ENCODE measurements at places on chromosomes 13 and 19.

DNA sequence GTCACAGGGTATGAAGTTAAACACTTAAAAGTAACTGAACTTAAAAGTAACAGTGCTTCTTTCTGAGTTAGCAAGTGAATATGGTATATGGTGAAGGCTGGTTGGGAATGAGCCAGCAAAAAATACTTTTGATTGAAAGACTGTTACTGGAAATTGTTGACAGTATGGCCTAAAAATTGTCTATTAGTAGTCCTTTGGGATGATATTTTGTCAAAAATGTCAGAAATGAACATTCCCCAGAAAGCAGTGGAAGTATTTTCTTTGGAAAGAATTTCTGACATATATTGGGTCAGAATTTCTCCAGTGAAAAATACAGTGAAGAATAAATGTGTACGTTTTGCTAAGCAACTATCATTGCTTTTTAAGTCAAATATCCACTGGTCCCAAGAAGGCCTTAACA lies 860.5 kb downstream of the PCDH9 start:
- no peak for DNase-seq

GRCh38 chr13:42394711-42395085 lies 122.7 kb downstream of the AKAP11 start:
- no peak for DNase-seq

GRCh38 chr19:18708452-18709231 lies 25.2 kb downstream of the CRTC1 start:
- DNase-seq: no peak

DNA sequence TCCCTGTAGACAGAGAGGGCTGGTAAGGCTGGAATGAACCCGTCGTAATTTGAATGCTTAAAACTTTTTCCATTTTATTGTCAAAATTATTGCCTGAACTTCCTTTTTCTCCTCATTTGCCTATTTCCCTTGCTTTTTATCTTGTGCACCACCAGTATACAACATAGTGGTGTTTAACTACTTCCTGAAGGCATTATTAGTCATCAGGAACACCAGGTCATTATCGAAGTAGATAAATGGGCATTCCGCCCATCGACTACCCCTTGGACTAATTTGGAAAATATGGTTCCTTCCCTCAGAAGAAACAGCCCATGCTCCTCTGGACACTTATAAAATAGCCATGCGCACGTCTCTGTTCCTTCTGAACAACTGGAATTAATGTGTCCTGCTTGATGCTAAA lies 232.1 kb downstream of the TM9SF2 start:
- no peak for DNase-seq

DNA sequence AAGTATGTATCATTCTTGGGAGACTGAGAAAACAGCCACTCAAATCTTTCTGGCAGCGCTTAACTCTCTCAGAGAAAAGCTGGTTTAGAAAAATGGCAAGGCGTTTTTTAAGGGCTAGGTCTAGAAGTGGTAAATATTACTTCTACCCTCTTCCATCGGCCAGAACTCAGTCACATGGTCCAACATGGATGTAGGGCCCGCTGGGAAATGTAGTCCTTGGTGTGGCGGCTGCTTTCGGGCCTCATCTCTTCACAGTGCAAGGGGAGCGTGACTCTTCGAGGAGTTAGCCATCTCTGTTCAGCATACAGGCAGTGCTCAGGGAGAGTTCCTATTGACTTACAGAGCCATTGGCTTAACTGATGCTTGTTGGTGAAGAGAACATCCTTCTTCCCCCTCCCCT lies 6.3 kb downstream of the VSTM2B start:
- no peak for DNase-seq

- no peak for DNase-seq
Observed at GRCh38 chr19:2759965-2760364, 20.1 kb upstream of the SLC39A3 start.

DNA sequence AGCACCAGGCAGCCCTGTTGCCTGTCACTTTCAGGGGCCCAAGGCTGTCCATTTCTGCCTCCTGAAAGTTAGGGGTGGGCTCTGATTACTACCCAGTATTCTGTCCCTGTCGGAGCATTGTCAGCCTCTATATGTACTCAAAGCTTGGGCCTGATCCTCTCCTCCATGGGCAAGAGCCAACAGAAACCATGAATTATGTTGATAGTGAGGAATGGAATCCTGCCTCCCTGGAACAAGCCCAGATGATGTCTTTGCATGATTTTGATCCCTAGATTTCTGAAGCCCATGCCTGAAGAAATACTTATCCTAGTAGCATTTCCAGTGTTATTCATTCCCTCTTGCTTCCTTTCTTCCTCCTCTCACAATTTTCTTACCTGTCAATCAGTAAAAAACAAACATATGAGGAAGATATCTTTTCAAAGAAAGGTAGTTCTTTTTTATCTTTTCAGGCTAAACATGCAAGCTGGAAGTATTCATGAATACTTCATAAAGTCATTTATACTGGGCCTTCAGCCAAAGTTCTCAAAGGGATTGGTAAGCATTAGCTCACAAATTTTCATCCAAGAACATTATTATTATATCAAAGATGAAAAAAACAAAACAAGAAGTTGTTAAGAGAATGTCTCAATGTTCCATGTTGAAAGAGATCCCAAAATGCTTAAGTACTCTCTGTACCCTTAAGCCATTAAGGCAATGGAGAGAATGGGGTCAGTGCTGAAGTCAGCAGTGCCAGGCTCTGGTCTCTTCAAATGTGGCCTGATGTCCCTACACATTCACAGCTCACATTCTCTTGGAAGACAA lies 171.7 kb downstream of the NHLRC3 start:
- DNase-seq: no peak

DNA sequence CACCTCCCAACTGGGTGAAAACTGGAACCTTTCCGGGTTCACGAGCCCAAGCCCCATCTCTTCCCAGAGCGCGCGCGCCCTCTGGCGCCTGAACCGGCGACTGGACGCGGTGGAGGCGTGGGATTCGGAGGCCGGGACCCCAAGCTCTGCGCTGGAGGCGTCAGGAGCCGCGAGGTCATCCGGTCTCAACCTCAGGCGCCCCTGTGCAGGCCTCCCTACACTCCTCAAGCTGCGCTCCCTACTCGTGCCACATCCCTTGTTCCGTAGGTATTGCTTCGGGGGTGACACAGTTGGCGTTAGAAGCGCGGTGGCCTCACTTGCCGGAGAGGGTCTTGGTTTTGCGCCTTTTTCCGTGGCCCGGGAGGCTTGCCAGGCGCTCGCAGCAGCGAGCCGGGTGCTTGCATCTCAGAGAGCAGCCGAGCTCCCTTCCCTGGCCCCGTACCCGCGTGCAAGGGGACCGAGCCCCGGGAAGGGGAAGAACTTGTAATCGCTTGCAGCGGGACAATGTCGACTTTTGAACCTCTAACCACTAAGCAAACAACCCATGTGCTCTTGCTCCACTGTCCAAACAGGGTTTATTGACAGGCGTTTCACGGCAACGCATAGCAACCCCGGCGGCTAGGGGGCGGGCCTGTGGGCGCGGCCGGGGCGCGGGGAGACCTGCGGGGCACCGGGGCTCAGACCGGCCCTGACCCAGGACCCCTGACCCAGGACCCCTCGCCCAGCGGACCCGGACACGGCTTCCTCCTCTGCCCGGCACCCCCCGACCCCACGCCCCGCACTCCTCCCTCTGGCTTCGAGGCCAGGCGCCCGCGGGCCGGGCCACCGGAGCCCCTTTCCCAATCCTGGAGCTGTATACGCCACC lies 8.5 kb downstream of the CDX2 start:
- peak; percentile 53 for DNase-seq

DNA sequence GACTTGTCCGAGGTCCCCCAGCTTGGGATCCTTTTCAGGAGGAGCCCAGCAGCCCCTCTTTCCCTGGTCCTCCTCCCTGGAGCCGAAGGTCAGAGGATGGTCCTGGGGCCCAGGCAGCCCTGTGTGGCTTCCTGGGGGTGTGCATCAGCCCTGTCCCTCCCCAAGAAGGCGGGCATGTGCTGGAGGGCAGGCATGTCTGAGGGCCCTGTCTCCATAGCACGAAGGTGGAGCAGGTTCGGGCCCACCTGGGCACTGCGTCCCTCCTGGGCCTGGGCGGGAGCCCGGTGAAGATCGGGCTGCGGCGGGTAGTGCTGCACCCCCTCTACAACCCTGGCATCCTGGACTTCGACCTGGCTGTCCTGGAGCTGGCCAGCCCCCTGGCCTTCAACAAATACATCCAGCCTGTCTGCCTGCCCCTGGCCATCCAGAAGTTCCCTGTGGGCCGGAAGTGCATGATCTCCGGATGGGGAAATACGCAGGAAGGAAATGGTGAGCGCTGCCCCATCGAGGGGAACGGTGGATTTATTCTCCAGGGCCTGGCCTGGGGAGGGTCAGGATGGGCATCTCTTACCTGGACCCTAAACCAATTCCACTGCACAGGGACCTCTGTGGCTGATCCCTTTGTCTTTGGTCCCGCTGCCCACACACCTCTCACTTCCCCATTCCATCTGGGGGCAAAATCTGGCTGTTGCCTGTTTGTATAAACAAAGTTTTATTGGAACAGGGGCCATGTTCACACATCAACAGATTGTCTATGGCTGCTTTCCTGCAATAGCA lies 10.9 kb downstream of the TIMM13 start:
- no peak for DNase-seq

DNA sequence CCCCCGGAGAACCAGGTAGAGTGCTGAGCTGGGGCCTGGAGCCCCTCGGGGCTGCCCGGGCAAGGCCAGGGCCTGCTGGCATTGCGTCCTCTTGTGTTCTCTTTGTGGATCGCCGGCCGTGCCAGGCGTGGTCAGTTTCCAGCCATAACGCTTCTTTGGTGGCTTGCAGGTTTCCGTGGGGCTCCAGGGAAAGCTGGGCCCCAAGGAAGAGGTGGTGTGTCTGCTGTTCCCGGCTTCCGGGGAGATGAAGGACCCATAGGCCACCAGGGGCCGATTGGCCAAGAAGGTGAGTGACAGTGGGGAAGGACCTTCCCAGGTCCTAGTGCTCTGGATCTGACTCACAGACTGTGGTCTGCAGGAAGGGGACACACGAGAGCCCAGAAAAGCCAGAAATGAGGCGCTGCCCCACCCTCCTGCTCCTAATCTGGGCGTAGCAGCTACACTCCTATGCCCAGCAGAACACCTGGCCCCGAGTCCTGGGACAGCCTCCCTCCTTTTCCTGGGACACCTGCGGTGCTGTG lies 57.5 kb downstream of the RAB20 start:
- no peak for DNase-seq

GRCh38 chr13:75889427-75889826 lies 253.3 kb downstream of the LMO7 start:
- DNase-seq: no peak

DNA sequence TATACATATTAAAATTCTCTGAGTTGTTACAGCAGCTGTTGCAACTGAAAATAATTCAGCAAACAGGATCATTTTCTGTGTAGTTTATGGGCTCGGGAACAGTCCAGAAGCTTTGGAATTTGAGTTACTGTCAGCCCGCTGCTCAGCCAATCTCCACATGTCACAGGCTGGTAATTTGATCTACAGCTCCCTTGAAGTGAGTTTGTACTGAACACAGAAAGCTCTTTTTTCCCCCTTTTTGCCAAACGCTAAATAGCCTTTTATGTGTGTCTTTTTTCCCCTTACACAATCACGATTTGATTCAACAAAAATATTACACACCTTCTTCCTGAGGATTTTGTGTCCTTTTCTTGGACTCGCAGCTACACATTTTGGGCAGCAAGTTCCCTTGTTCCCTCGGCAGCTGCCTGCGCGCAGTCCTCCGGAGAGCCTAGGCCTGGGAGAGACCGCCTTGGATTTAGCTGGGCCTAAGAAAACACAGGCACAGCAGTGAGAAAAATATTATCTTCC lies 371.4 kb downstream of the KCNRG start:
- no peak for DNase-seq

GRCh38 chr19:3986260-3987041 lies 1.2 kb upstream of the EEF2 start:
- DNase-seq: peak; percentile 77

- no peak for DNase-seq
Observed at GRCh38 chr13:111431206-111431605, 110.8 kb downstream of the TEX29 start.

DNA sequence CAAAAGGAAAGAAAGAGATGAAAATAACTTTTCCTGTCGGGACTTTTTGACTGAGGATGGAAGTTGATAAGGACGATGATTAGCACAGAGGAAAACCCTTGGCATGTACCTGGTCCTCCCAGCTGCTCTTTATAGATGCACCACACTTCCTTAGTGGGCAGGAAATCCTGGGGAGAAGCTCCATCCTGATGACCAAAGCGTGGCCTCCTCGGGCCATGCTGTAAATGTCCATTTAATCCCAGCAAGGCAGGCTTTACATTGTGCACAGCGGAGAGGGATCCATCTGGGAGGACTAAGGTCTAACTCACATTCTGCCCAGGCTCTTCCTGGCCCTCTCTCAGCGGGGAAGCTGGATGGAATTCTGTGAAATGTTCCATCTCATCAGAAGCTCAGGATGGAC lies 113.5 kb downstream of the COL4A2 start:
- no peak for DNase-seq

GRCh38 chr13:93378184-93378583 lies 151.6 kb downstream of the GPC6 start:
- no peak for DNase-seq
